ENCODE measurements at places on chromosomes 1 and 21.

DNA sequence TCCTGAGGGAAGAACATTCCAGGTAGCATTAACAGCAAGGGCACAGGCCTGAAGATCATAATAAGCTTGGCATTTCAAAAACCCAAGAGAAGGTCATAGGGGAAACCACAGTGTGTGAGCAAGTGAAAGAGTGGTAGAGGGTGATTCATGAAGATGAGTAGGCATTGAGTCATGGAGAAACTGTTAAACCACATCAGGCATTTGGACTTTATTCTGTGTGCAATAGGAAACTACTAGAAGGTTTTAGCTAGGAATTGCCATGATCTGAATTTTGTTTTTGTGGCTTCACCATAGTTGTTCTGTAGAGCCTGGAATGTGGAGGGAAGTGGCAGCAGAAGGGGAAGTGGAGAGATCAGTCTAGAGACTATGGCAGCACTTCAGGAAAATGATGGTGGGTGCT is 359.0 kb upstream of the PTBP2 start:
- peak; percentile 98 for DNase-seq

DNA sequence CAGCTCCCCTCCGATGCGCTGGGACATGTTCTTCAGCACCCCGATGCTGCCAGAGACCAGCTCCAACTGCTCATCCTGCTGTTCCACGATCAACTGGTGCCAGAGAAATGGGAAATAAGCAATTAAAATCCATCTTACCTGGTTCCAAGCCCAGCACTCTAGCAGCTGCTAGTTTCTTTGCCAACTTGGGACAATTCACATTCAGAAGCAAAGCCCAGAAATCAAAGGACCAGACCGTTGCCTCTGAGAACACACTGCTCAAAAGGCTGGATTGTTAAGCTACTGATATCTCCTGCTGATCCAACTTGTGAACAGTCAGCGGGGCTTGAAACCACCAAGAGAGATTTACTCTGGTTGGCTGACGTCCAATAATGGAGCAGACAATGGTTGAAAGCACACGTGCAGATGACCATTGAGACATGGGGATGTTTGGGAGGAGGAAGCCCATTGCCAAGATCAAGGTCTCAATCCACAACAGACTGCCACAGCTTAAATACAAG is 34.4 kb downstream of the STX6 start:
- no peak for DNase-seq

GRCh38 chr1:112803906-112804762 is 89.0 kb upstream of the PPM1J start:
- DNase-seq: peak; percentile 55

DNA sequence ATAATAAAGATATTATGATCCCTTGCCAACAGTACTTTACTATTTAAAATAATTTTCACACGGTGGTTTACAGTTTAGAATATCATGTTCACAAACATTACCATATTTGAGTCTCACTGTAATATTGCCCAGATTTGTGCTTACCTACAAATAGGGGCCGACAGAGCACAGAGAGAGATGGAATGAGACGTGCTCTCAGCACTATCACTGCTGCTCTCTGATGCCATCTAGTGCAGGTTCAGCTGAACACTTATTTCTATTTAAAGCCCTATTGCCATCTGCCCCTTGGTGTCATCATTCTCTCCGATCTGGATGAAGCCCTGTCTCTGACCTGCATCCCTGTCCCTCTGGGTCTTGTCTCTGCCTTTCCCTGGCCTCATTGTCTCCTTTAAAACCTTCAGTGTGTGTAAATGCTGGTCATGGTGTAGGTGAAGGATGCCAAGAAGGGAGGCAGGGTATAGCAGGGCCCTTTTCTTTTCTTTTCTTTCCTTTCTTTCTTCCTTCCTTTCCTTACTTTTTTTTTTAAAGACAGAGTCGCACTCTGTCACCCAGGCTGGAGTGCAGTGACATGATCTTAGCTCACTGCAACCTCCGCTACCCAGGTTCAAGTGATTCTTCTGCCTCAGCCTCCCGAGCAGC is 6.9 kb upstream of the GPATCH4 start:
- peak; percentile 63 for DNase-seq

- no peak for DNase-seq
These were observed 43.6 kb downstream of the TNFRSF9 start for GRCh38 chr1:7896994-7897393.

DNA sequence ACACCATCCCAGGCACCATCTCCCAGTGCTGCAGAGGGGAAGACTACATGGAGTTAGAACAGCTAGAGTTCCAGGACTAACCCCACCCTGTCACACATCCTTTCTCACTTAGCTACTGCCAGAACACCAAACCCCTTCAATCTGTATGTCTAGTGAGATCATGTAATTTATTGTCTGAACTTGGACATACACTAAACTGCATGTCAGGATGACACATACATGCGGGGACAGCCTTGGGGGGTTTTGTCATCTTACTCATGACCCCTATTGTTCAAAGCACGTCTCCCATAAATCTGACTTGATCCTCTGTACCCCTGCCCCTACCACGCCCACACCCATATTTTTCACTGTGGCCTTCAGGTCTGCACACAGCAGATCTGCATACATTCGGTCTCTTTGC is 71.3 kb downstream of the GABPA start:
- DNase-seq: no peak

GRCh38 chr1:41233708-41234107 is 8.4 kb downstream of the SCMH1 start:
- no peak for DNase-seq

DNA sequence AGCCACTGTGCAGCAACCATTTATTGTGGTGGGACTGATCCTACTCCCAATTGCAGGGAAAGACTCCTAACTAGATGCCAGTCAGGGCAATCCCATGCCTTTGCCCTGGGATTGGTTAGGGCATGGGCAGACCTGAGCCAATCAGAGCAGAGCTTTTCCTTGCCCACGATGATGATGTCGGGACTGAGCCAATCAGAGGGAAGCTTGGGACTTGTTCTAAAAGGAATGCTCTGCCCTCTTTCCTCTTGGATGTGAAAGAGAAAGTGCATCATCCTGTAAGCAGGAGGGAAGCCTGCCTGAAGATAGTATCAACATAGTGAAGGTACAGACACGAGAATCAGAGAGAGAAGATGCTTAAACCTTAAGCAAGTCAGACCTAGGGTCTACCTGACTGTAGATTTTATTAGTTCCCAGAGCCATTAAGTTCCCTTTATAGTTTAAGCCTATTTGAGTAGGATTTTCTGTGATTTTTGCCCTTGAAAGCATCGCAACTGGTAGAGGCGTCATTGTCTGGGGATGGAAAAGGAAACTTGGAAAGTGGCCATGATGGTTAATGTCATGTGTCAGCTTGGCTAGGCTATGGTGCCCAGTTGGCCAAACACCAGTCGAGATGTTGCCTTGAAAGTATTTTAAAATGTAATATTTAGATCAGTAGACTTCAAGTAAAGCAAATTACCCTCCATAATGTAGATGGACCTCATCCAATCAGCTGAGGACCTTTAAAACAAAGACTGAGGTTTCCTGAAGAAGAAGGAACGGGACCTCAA is 19.9 kb downstream of the IRF2BP2 start:
- DNase-seq: peak; percentile 56

DNA sequence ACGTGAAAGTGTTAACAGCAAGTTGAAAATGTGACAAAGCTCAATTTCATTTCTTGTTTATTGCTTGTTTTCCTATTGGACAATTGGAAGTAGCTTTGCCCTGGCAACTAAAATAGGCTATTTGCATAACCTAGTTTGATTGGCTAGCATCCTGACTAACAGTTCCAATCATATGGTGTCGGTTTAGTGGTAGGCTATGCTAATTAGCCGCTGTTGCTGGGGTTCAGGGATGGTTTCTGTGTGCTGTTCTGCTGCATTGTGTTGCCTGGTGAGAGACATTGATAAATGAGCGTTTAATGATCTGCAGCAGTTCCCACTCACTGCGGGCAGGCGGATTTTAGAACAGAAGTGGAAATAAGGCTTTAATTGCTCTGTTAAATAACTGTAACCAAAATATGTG is 68.5 kb downstream of the DYRK1A start:
- peak; percentile 95 for DNase-seq

DNA sequence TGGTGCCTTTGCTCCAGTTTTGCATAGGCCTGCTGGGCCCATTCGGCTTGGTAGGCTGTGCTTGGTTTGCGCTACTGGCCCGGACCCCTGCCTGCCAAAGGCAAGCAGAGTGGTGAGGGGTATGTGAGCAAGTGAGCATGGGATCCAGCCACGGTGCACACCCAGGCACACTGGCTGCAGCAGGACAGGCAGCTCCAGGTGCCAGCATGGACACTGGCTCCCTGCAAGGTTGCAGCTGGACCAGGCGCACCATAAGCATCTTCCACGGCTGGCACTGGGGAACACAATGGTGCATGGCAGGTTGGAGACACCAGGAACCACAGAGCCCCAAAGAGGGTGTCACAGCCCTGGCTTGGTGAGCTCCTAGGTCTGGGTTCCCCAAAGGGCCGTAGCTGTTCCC is 693.5 kb upstream of the PTBP2 start:
- no peak for DNase-seq

DNA sequence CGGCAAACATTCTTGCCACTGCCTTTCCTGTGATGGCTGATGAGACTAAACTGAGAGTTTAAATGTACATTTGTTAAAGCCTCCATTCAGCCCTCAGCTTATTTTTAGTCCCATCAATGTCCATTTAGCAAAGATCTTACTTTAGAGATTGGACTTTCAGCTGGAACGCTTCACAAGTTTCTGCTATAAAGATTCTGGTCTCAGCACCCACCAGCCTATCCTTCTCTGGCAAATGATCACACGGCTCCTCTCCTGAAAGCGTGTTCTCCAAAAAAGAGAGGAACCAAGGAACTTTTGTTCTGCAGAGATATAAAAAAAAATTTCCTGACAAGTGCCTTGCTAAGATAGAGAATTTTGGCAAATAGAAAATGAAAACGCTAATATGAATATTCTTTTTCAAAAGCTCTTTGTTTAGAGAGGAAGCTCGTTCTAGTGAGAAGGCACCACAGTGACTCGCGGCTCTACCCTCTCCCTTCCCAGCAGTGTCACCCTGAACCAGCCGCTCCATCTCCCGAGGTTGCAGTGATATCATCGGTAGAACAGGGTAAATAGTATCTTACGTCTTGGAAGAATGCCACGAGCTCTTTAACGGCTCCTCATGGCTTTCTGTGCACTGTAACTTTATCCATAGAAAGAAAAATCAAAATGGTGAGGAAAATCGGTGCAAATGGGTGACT is 200.2 kb downstream of the APP start:
- DNase-seq: no peak

GRCh38 chr1:20834780-20835179 is 47.7 kb upstream of the HP1BP3 start:
- DNase-seq: no peak

DNA sequence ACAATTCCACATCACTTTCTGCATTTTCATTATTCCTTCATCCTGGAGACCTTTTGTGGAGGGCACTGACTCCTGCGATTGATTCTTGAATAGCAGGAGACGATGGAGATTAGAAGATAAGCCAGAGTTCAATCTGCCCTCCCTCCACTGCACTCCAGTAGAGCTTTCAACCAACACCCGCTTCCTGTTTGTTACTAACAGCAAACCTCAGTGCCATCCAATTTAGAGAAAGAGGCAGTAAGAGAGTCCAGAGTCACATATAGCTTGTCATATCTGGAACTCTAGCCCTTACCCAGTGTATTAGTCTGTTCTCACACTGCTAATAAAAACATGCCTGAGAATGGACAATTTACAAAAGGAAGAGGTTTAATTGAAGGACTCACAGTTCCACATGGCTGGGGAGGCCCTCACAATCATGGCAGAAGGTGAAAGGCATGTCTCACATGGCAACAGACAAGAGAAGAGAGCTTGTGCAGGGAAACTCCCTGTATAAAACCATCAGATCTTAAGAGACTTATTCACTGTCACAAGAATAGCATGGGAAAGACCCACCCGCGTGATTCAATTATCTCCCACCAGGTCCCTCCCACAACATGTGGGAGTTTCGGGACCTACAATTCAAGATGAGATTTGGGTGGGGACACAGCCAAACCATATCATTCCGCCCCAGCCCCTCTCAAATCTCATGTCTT is 55.9 kb downstream of the PCBP3 start:
- no peak for DNase-seq

DNA sequence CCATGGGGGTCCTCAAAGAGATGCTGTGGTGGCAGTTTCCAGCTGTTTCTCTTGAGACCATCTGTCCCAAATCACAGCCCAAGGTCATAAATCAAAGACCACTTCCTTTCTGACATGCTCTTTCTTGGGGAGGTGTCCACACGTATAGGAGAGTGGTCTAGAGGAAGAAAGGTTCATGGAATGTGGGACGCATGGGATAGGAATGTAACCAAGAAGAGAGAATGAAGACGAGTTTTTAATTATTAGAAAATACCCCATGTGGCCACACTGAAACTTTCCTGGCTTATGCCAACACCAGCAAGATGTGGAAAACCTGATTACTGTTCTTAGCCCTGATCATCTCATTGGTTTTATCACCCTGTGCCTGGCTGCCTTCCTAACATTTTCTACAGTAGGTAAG is 124.2 kb upstream of the IFFO2 start:
- peak; percentile 81 for DNase-seq

DNA sequence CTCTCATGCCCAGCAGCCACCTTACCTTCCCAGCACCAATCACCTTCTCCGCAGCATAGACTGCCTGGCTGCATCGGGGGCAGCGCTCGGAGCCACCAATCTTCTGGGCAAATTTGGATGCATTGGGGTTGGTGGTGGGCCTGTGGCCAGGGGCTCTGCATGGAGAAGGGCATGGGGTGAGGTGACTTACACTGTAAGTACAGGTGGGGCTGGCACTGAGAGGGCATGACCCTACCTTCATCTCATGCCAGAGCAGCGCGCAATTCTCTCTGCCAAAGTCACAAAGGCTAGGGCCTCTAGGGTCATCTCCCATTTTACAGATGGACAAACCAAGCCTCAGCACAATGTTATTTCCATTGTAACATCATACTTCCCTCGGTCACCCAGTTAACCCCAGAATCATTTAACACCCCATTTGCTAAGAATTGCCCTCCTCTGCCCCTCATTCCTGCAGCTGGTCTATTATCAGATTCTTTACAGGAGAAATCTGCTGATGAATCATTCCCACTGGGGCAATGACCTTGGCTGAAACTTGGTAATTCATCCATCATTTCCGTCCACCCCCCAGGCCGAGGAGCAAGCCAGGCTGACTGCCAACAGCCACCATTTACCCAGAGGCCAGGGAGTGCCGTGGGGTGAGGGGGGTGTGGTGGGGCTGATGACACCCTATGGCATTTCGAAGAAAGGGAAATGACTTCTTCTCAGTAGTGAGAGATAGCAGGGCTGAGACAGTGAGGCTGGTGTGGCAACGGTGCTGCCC is 17.9 kb downstream of the CSRP1 start:
- DNase-seq: peak; percentile 94

Data from fibroblast of skin of abdomen (primary cell).